ENCODE measurements at places on chromosomes 7 and 10.

DNA sequence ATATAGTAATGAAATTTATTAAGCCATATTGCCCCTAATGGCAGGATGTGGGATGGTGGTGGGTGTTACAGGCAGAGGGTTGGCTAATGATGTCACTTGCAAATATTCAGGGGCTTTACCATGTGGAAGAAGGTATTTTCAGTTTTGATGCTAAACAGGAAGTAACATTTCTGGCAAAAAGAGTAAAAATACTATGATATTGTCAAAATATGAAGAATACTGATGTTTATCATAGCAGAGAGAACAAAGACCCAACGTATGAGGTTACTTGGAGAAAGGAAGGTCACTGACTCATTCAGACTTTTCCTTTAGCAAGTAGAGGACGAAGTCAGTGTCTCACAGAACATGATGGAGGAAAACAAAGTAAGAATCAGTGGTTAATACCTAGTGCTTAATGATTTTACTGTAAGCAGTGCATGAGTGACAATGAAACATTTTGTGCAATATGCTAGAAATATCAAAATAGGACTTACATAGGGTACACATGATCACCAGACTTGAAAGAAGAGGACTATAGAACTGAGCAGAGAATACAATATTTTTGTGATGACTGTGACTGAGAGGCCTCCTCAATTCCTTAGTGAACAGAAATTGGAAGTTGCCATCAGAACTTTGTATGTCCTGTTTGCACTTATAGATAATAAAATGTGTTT lies 89.7 kb upstream of the STEAP4 start:
- DNase-seq = no peak

DNA sequence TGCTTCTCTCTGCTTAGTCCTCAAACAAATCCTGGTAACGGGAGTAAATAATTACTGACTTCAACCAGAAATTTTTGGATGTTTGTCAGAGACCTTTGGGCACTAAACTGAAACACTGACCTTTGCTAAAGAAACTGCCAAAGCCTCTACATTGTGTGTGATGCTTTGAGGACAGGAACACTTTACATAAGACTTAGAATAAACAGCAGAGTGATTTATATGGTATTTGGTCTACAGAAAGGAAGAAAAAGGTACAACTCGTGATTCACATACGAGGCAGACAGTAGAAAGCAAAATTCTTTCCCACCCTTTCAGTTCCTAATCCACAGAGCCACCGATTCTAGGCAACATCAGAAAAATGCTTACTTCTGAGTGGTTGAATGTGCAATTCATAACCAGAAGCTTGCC lies 59.8 kb downstream of the SLC16A12 start:
- DNase-seq = no peak

DNA sequence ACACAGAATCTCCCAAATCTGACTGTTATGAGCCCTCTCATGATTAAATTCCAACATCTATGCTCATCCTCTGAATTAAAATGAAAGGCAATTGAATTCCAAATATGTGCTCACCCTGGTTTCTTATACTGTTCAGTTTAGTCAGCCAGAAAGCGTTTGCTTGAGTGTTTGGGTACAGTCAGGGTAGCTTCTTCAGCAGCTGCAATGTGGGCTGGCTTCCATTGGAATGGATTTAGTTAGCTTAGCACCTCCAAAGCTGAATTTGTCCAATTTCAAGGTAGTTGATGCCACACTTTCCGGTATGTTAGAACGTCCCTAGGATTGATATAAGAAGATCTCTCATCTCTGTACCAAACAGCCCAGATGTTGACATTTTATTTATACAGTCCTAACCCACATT lies 9.3 kb downstream of the KLHL7 start:
- no peak for DNase-seq

GRCh38 chr10:121668314-121669027 lies 70.2 kb upstream of the FGFR2 start:
- peak; percentile 85 for DNase-seq

DNA sequence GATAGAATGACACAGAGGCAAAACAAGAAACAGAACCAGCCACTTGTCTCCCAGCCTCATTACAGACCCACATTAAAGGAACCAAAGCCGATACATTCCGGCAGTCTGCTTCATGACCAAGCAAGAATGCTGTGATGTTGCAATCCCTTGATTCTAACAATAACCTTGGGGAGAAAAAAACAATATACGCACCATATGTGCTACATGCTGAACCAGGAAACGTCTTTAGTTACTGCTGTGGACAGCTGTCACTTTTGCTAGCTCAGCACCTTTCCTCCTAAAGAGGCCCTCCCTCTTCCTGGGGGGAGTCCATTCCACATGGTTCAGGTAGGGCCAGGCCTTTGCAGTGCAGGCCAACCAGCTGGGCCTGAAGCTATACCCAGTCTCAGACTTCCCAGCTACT lies 79.1 kb downstream of the PRTFDC1 start:
- DNase-seq = peak; percentile 15

DNA sequence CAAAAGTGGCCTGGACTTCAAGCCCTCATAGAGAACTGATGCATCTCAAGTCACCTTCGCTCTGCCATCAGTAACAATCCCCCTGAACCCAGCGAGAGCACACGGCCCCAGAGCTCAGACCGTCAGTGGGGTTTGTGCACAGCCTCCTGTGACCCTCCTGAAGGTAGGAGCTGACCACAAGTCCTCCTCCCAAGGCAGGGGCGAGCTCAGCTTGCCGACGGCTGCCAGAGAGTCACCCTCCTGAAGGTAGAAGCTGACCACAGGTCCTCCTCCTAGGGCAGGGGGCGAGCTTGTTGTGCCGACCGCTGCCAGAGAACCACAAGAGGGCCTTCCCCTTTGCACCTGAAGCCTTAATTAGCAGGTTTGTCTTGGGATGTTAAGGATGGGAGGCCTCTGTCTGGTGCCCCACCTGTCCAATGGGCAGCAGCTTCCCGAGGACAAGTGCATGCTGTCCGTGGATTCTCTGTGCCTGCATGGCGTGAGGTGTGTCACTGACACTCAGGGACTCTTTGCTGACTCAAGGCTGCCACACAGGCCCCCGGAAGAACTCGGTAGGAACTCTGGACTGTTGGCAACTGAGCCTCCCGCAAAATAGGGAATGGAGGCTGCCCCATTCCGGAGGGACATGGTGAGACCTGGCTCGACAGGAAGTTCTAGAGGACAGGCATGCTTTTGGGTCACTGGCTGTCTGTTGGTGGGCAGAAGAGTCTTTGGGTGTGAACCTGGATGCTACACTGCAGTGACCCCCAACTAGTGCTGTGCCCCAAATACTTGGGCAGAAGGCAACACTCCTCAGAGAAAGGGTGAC lies 487.4 kb downstream of the DNAJB6 start:
- DNase-seq = no peak

- DNase-seq = no peak
Observed at GRCh38 chr7:32588657-32589056, 93.4 kb downstream of the AVL9 start.

DNA sequence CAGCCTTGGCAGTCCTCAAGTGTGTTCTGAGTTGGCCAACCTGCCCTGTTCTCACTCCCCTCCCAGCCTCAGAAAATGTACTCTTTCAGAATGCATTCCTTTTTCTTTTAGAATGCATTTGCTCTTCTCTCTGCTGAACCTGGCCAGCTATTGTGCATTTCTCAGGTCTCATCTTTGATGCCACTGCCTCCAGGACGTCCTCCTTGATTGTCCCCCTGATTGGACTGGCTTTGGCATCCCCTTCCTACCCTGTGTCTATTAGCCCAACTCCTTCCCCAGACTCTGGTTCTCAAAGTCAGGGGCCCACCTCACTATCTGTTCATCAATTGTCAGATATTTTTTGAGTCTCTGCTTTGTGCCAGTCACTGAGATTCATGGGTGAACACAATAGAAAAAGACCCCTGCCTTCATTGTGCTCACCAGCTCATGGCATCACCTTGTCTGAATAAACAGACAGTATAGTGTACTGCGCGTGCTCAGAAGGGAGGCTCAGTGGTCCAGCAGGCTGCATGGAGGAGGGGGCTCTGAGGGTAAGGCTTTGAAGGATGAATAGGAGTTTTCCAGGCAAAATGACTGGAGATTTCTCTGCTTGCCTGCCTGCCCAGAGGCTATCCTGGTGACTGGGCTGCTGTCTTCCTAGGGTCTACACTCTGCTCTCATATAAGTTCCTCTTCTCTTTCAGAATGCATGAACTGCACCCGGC lies 96.5 kb downstream of the MYL10 start:
- no peak for DNase-seq

DNA sequence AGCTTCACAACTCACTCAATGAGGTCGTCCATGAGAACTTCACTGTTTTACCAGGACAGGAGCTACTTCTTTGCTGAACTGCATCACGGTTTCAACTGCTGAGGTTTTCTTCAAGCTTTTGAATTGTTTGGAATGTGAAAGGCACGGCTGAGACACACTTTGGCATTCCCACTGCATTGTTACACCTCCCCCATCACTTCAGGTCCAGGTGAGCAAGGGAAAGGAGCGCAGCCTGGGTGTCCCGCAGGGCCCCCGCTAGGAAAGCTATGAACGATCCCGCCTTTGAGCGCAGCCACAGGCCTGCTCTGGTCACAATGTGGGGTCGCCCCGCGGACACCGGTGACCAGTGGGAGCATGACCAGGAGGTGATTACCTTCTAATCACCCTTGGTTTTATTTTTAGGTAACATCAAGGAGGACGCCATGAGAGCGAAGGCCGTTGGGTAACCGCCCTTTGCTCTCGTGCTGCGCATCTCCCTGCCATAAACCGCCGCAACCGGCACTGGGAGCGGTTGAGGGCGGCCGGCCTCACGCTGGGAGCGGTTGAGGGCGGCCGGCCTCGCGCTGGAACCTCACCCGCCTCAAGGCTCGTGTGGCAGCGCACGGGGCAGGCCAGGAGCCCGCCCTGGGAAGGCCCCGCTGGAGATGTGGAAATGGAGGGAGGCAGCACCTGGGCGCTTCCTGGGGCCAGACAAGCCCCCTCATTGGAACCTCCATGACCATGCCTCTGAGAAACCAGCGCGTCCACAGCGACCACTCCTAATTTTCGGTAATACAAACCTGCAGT lies 50.9 kb upstream of the SGMS1 start:
- DNase-seq = no peak

GRCh38 chr7:45690762-45691150 lies 116.6 kb downstream of the ADCY1 start:
- DNase-seq = no peak

DNA sequence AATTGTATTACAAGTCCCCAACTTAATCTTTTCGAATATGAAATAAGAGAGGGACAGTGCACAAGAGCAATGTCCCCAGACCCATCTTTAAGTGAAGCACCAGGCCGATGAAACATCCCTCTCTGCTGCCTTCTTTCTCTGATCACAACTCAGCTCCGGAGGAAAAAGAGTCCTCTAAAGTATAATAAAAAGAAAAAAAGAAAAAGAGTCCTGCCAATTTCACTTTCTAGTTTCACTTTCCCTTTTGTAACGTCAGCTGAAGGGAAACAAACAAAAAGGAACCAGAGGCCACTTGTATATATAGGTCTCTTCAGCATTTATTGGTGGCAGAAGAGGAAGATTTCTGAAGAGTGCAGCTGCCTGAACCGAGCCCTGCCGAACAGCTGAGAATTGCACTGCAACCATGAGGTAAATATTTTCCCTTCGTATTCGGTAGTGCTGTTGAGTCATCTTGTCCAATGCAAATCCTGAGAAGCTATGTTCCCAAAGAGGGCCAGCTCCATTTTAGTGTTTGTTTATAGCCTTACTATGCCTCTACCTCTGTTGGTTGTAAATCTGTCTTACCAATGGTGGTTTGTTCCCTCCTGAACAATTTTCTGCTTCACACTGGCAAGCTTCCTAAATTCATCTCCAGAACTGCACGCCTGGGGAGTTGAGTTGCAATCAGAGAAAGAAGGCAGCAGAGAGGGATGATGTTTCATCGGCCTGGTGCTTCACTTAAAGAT lies at the start of gene IFIT2:
Gene IFIT2 (plus strand): TSS at position 326 of the 725 bp plus-strand sequence. CDS start 78 bp downstream, at position 404.
- DNase-seq = peak; percentile 57

DNA sequence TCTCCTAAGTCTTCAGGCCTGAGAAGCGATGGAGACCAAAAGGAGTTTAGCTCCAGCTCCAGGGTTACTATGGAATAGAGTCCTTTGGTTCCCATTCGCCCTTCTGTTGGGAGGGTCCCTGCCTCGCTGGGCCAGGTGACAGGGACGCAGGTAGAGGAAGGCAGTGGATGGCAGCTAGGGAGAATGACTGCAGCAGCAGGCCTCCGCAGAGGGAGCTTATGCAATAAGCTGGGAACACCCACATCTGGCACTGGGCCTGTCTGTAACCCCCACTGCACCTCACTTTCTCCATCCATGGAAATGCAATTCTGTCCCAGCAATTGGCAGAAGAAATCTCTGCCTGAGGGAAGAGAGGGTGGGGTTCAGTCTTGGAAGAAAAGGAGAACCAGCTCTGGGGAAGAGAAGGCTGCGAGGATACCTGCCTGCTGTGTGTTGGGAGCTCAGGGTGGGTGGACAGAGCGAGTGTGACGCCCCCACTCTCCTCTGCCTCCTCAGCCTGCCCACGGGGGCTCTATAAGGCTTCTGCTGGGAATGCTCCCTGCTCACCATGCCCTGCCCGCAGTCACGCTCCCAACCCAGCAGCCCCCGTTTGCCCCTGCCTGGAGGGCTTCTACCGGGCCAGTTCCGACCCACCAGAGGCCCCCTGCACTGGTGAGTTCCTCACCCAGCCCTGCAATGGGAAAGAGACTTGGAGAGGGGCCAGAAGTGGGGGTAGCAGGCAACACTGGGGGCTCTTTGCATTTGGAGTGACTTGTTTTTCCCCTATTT lies 10.3 kb downstream of the EPHB6 start:
- DNase-seq = no peak

DNA sequence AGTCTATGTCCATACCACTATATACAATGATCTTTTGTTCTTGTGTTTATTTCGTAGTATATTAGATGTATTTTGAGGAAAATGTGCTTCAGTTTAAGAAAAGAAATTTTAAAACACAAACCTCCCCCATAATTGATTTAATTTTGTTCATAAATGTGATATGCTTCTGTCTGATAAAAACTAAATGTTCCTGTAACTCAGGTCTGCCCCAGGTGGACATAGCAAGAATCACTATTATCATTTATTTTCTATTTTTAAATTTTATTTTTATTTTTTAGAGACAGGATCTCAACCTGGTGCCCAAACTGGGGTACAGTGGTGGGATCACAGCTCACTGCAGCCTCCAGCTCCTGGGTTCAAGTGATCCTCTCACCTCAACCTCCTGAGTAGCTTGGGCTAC lies 43.2 kb downstream of the BEND7 start:
- DNase-seq = no peak

GRCh38 chr7:14748461-14748860 lies 154.1 kb downstream of the DGKB start:
- no peak for DNase-seq

DNA sequence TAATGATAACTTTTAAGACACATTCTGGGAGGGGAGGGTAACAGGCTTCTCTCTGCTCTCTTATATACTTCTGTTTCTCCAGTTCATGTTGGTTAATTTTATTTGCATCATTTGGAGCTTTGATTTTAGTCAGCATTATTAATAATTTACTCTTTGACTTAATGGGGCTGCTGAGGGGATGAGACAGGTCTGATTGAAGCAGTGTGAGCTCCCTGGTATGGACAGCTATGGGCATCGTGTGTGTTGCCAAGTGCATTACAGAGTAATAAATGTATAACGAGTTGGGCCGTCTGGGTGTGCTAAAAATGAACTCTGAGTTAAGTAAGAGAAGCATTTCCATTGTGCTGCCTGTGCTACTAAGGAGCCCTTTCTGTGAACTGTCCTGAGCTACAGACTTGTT lies 31.7 kb upstream of the IKZF1 start:
- DNase-seq = no peak

GRCh38 chr7:151801291-151801690 lies 75.6 kb downstream of the PRKAG2 start:
- no peak for DNase-seq

All from uterus (tissue), 4 donors.